NCI-H1092 (cell line): ENCODE measurements at places on chromosomes 5 and 9.
A peak's percentile ranks its signal among the peaks of the same experiment; 100 is the strongest.

- no peak for DNase-seq
Measured at GRCh38 chr5:6936031-6936430, 222.8 kb downstream of the TENT4A start.

GRCh38 chr5:56527174-56527573 lies 288.2 kb upstream of the MAP3K1 start:
- DNase-seq: no peak

- peak; percentile 15 for DNase-seq
Measured at GRCh38 chr9:123686131-123686828, 243.6 kb downstream of the DENND1A start.

GRCh38 chr9:103407260-103407659 lies 412.1 kb downstream of the CYLC2 start:
- DNase-seq: no peak

DNA sequence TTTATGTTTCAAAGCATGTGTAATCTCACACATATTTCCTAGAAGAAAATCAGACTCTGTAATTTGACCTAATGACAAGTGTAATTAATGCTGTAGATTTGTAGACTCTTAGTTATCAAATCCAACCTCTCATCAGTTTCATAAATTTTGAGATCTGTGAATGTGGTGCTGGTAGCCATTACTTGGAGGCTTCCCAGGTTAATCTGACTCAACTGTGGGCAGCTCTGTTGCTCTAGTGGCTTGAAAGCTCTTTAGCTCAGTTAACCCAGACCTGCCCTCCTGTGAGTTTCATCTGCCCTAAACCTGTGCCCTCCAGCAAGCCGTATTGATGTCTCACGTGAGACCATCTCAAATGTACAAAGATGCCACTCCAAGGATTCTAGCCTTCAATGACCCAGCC lies 323.4 kb downstream of the FBXL7 start:
- DNase-seq: no peak

GRCh38 chr9:127393645-127394044 lies 3.3 kb upstream of the SLC2A8 start:
- DNase-seq: no peak

GRCh38 chr5:60372786-60373185 lies 327.2 kb downstream of the DEPDC1B start:
- no peak for DNase-seq

DNA sequence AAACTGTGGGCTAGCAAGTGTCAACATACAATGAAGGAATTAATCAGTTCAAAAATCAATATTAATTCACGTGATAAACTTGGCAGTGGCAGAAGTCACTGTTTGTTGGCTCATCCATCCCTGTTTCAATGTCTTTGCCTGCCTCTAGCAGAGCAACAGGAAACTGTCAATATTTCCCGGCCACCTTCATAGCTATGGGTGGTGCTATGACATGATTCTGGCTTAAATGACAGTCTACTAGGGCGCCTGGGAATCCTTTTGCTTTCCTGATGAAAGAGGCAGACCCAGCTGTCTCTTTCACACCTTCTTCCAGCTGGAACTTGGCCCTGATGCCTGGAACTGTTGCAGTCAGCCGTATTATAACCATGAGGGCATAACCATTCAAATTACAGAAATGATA lies 72.1 kb upstream of the DNAH5 start:
- no peak for DNase-seq

GRCh38 chr5:151101151-151101550 lies 20.3 kb upstream of the TNIP1 start:
- no peak for DNase-seq

GRCh38 chr5:82417776-82418607 lies 139.8 kb upstream of the RPS23 start:
- DNase-seq: no peak

- no peak for DNase-seq
Measured at GRCh38 chr5:173786286-173787187, 101.6 kb upstream of the CPEB4 start.

DNA sequence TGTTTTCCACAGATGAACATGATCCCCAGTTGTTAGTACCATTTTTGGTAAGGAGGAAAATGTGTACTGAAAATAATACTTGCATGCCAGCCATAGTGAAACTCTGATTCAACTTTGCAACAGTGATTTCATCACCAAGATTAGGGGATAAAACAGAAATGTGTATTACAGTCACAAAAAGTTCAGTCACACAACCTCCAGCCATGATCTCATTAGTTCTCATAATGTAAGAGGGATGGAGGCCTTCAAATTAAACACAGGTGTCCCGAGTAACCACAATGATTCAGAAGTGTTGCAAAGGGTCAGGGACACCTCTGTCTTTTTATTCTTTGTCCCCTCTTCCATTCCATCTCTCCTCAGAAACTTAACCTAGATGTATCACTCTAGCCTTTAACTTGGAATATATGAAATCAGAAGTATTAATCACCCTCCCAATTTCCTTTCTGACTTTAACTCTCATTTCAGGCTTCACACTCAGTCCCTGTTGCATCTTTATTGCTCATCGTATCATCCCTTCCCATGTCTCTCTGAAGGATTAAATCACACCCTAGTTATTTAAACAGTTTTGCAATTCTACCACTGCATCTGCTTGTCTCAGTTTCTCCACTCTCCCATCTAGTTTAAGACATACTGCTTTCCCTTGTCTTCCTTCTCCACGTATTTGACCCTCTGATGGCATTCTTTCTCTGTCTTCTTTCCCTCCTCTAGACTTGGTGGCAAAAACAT lies 291.2 kb downstream of the ADAMTS6 start:
- no peak for DNase-seq

- DNase-seq: no peak
Measured at GRCh38 chr5:140287801-140288521, 14.9 kb downstream of the PFDN1 start.

GRCh38 chr5:80676706-80677105 lies 21.9 kb upstream of the DHFR start:
- DNase-seq: no peak

DNA sequence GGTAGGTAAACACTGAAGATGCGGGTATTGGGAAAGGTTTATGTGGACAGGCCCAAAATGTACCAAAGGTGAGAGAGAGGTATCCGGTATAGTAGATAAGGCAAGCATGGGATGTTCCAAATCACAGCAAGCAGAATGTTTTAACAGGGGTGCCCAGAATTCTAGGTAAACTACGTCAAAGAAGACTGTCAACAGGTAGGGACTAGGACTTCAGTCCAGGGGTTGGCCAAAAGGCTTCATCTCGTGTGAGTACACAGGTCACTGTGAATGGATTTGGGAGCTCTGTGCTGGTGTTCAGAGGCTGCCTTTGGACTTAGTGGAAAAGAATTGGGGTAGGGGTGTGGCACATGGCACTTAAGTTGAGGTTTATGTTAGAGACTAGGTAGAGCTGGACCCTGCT lies 66.4 kb downstream of the PIK3R1 start:
- DNase-seq: no peak

DNA sequence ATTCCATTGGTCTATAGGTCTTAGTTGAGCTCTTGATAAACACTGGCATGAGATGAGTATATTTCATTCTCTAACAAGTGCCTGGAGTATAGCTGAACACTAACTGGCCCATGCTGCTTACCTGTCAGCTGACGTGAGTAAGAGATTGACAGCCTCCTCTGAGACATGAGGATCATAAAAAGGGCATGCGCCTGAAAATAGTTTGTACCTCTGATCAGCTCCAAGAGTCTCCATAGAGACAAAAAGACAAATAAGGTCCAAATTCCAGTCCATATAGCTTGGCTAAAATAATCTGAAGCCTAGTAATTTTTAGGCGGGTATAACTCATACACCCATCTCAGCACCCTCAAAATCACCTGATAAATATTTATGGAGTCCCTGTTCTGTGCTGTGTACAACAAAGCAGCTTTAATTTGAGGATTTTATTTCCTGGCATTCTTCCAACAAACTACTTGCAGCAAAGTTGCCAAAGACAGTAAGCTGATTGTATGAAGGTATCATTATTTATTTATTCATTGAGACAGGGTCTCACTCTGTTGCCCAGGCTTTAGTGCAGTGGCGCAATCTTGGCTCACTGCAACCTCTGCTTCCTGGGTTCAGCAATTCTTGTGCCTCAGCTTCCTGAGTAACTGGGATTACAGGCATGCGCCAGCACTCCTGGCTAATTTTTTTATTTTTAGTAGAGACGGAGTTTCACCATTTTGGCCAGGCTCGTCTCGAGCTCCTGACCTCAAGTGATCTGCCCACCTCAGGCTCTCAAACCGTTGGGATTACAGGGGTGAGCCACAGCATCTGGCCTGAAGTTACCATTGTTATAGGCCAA lies 16.2 kb upstream of the FSD1L start:
- DNase-seq: no peak

DNA sequence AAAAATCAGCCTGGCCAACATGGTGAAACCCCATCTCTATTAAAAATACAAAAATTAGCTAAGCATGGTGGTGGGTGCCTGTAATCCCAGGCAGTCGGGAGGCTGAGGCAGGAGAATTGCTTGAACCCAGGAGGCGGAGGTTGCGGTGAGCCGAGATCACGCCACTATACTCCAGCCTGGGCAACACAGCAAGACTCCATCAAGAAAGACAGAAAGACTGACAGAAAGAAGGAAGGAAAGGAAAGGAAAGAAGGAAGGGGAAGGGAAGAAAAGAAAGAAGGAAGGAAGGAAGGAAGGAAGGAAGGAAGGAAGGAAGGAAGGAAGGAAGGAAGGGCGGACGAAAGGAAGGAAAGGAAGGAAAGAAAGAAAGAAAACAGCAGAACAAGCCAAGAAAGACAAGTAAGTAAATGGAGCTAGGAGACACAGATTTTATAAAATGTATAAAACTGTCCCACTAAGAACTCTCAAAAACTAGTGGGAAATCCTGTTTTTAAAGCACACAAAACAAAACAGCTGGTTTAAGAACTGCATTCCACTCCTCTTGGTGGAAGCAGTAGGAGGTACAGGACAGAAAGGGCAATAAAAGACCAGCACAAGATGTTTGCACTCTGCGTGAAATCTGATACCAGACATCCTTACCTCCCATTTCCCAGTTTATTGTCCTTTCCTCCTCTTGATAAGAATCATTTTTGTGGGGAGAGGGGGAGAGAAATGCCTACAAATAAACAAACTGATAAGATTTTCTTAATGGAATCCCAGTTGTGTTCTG lies 46.7 kb downstream of the MYO10 start:
- DNase-seq: no peak

DNA sequence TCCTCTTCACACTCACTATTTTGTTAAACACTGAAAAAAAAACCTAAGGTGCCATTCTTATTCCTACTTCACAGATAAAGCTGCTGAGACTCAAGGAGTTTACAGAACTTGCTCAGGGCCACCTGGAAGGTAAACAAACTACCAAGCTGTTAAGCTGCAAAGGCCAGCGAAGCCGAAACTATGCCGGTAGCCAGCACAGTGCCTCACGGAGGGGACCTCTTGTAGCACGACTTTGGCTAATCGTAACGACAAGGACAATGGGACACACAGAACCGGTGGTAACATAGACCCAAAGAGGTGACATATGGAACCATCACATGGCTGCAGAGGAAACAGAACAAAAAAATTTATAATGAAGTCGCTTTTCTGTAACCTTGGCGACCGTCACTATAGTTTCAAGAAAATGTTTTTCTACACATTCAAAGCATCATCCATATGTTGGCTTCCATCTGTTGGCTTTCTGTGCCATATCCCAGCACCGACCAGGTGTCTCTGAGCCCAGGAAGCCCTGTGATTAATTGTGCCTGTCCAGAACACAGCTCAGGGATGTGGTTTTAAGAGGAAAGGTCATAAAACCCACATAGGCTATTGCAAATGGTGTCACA lies 60.3 kb downstream of the S1PR3 start:
- no peak for DNase-seq

- DNase-seq: no peak
Measured at GRCh38 chr5:98770911-98771322, 2.5 kb upstream of the RGMB start.

GRCh38 chr9:125439434-125440272 lies 178.0 kb downstream of the GAPVD1 start:
- no peak for DNase-seq

DNA sequence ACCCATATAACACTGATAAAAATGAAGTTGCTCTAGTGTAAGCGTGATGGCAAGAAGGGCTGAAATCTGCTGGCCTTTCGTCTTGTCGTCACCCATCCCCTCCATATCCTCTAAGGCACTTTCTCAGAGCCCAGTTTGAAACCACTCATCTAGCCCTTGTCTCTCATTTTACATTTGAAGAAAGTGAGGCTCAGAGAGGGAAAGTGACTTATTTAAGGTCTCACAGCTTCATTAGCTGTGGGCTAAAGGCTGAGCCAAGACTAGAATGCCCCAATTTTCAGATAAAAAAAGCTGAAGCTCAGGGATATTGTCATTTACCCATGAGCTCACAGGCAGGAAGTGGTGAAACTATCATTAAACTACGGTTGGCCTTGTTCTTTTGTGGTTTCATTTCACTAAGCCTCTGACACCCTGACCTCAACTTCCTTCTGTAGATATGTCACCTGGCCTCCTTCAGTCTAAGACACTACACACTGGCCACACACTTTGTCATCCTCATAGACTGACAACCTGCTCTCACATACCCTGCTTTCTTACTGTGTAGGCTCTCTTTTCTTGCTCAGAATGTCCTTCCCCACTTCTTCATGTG lies 176.7 kb upstream of the DMAC1 start:
- DNase-seq: no peak

DNA sequence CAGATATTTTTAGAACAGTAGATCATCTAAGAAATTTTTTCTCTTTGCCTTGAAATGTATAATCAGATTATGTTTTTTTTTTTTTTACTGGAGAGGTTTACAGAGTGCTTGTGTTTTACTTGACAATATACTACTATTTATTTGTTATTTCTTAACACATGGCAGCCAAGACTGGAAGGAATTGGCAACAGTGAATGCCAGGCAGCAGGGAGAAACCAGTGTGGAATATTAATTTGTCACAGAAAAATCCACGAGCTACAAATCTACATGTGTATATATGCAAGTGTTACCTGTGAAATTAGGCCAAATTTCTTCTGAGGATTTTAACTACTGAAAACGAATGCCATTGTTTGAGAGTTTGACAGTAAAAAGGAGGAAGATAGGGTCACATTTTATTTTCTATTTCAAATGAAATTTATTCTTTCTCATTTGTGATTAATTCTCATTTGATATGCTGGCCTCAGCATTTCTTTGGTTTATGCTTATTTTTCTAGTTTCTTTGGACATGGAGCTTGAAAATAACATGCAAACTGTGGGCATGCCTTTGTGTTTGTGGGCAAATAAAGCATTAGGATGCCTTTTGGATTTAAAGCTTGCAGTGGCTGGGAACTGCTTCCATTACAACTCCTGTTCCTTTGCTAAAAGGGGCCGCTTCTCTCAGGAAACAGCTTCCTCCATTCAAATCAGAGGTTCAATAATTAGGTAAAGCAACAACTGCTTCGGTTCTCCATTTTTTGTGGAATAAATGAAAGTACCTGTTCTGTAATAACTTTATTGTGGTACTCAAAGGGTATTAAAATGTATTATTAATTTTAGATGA lies 39.0 kb upstream of the ZFYVE16 start:
- no peak for DNase-seq
